LNCaP clone FGC (cell line): ENCODE measurements at places on chromosomes 2 and 18.

DNA sequence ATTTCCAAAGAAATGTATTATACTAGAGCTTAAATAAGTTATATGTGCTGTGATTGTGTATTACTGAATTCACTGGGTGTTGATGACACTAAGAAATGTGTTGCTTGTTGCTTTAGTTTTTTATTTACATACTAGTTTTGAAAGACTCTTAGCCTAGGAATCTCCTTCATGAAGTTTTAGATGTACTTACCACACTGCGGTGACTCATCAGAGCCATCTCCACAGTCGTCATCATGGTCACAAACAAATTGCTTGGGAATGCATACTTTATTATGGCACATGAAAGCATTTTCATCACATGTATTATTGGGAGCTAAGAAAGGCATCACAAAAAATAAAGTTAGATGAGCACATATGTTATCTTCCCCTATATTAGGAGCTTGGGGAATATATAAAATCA is 1624.2 kb downstream of the LRP1B start:
- no peak for DNase-seq

DNA sequence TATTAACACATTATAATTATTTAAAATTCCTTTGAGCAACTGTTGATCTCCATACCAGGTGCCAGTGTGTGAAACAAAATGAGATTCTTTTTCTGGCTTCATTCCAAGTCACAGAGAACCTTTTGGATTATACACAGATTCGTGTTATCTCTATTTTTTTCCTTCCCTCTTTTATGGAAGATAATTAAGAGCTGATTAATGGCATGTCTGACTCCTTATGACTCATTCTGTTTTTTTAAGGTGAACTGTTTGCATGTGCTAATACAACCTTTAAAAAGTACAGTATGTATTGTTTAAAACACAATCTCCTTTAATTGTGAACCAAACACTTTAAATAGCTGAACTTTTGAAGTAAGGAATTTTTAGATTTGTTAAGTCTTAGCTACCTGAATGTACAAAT is 39.3 kb downstream of the PELI1 start:
- DNase-seq, result no peak

DNA sequence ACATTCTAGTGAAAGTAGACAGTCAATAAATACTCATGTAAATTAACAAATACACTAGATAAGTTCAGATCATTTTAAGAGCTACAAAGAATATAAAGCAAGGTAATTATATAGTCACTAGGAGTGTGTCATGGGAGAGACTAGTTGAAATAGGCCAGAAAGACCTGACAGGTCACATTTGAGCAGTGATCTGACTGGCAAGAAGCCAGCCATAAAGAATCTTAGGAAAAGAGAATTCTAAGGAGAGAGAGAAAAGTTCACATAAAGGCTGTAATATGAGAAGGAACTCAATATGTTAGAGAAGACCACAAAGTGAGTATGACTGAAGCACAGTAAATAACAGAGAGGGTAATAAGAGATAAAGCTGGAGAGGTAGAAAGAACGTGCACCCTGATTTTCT is 31.2 kb downstream of the VSNL1 start:
- DNase-seq, result no peak

GRCh38 chr2:75222527-75222926 is 23.2 kb upstream of the TACR1 start:
- DNase-seq, result no peak

GRCh38 chr18:38972571-38972970 is 1407.0 kb upstream of the CELF4 start:
- DNase-seq, result no peak

DNA sequence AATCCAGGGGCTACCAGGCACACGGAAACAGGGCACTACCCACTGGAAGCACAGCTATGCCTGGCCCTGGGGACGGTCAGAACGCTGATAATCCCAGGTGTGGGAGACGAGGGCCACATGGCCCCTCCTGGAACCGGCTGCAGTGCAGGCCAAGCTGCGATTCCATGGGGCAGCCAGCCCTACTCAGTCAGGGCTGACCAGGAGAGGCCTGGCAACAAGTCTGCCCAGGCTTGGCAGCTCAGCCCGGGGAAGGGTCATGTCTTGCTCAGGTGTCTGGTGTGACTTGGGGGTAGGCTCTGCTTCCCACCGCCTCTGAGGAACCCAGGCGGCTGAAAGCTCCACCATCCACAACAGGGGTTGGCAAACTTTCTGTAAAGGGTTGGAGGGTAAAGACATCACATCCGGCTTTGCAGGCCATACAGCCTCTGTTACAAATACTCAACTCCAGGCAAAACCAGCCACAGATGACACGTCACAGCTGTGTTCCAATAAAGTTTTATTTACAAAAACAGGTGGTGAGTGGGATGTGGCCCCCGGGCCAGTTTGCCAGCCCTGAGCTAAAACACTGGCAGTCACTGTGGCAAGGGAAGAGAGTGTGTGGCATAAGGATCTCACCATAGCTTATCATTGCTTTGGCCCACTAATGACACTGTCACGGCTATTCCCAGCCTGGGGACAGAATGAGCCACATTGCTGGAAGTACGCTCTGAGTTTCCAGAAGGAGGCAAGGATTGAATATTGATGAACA is 85.2 kb downstream of the NDUFA10 start:
- DNase-seq, result no peak

DNA sequence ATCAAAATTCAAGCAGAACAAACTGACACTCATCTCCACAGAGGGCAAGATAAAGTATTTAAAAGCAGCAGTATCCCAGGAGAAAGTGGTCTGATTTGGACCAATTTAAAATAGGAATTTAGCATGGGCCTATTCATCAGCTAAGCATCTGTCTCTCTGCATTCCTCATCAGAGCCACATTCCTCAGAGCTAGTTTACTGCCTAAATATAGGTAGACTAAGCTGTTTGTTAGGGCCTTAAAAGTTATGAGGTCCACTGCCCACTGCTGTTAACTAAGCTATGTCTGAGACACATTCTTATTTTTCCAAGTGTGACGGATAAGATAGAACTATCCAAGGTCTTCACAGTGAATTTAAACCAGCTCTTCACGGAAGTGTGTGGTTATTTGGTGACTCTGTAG is 17.6 kb downstream of the NEB start:
- no peak for DNase-seq

GRCh38 chr18:45361125-45361851 is 254.0 kb upstream of the SLC14A2 start:
- no peak for DNase-seq

- DNase-seq, result no peak
Measured at GRCh38 chr2:1945819-1946218, 201.5 kb upstream of the PXDN start.

DNA sequence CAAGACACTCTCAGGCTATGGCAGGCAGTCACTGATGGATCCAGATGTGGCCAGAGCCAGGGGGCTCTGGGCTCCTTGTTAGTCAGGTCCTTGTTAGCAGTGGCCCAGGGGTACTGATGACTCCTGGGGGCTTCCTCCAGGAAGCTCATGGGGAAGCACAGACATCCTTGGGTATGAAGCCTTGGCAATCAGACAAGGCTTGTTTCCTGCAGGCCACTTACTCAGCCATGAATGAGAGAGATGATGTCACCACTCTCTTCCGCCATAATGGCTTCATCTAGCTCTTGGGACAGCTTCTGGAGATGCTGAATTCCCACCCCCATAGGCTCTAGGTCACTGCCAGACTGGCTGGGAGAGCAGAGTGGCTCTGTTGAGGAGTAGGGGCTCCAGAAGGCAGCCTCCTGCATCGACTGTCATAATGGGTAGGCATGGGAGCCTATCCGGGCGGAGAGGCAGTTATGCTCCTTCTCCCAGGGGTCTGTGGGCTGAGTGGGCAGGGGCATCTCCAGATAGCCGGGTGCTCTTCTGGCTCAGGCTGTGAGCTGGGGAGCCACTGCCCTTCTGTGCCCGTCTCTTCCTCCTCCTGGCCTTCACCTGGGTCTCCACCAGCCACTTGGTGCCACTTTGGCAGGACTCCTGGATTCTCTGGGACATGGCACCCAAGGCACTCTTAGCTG is 40.2 kb upstream of the BMPR2 start:
- no peak for DNase-seq

DNA sequence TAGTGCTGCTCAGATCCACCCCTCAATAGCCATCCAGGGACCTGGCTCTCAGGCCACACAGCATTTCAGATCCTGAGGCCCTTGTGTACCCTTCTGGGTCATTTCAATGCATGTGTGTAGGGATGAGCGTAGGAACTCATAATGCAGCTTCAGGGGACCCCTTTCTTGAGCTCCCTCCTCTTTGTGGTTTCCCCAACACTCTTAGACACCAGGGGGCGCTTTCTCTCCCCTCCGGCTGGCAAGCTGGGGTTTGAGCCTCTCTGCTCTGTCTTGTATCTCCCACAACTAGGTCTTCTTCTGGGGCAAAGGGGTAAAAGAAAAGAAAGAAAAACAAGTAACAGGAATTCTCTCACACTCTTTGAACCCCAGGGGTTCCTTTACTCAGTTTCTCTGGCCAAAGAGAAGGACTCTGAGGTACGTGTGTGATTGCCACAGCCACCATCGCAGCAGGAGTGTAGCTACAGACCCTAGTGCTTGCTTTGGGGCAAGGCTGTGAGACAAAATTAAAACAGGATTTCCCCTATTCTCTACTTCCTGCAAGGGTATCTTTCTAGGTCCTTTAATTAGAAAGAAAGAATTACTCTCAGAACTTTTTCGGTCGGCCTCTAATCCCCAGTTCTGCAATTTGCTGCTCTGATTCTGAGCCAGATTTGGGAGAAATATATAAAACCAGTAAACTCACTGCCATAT is 38.0 kb downstream of the CABYR start:
- DNase-seq, result no peak

DNA sequence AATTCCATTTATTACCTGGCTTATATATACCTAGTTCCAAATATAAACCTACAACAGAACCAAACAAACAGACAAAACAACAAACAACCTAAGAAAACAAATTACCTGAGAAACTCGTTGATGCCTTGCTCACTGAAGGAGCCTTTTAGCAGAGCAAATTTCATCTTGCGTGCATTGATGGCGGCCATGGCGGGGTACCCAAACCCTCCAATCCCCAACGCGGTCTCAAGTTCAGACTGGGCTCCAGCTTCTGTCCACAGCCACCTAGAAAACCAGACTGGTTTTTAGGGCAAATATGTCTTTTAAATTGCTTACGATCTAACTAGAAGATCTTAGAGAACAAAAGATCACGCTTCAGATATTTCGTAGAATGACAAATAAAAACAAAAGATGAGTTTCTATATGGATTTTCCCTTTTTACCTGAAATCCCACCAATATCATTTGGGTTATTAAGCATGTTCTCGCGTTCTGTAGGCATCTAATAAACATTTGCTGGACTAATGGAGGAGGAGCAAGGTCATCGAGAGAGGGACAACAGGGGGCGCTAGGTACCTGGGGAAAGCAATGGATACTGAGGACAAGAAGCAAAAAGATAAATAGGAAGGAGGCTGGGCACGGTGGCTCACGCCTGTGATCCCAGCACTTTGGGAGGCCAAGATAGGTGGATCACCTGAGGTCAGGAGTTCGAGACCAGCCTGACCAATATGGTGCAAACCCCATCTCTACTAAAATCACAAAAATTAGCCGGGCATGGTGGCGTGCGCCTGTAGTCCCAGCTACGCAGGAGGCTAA is 25.2 kb downstream of the PDIA6 start:
- no peak for DNase-seq

GRCh38 chr2:148920559-148920958 is 45.5 kb downstream of the KIF5C start:
- DNase-seq, result no peak

GRCh38 chr2:168357797-168358472 is 98.1 kb upstream of the CERS6 start:
- DNase-seq, result no peak

- DNase-seq, result no peak
Measured at GRCh38 chr2:149330127-149331022, at the start of gene LYPD6. Gene LYPD6, plus strand, starts transcription at chr2:149330587. Its CDS starts 107,122 bp downstream, at chr2:149437709.

DNA sequence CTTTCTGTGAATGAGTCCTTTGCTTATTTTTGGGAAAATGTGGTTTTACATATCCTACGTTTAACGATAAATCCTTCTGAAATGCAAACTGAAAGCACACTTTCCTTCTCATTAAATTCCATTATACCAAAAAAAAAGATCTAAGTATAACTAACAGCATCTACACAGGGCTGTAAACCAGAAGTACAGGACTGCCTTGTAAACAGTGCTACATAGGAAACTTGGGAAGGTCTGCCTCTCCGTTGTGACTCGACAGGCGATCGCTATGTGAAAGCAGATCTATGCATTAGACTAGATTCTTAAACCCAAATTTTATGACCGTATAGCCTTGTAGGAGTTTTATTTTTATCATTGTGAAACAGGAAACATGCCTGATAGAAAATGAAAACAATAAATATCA is 690.5 kb downstream of the ARHGAP15 start:
- no peak for DNase-seq
